Activated naive CD8-positive, alpha-beta T cell treated with anti-CD3 and anti-CD28 coated beads, Interleukin-2, amount 50 U/mL, for 16 hours (primary cell): ENCODE measurements at places on chromosomes 3 and 15.

DNA sequence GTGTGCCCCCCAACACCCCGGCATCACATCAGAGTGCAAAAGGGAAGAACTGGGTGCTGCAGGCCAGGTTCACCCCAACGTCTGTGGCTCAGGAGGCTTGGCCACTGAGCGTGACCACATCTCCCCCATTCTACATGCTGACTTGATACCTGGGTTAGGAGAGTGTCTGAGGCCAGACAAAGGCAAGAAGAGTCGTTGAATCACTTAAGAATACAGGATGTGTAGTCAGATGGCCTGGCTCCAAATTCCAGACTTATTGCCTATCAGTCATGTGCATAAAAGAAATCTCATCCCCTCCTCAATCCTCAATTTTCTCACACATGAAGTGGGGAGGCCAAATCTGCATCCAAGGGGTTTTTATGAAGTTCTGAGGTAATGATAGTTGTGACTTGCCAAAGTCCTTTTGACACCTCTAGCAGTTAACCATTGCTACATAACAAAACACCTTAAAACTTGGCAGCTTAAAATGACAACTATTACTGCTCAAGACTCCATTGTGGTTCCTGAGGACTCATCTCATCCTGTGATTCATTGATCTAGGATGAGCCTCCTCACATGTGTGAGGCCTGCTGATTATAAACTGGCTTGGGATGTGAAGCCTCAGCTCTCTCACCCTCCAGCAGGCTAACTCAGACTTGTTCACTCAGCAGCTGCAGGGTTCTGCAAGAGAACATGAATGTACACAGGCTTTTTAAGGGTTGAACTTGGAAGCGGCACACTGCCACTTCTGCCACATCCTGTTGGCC lies 138.8 kb upstream of the TLE3 start:
- no peak for DNase-seq

DNA sequence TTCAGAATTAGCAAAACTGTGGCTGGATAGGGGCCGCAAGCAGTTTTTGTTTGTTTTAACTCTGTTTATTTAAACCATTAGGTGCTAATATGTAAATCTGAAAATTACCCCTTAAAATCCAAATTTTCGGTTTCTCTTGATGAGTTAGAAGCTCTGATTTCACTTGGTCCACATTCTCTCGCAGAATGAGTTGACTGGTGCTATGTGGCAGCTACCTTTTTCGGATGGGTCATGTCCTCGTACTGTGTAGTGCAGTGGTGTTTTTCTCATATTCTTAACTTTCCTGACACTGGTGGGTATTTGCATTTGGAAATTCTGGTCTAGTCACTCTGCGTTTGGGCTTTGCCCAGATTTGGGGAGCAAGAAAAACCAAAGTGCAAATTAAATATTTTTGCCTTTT lies 87.1 kb downstream of the DIPK2A start:
- DNase-seq: no peak

GRCh38 chr3:62372621-62373041 lies 719 bp downstream of the FEZF2 start:
- no peak for DNase-seq

GRCh38 chr3:49930168-49930690 lies 618 bp upstream of the MON1A start:
- no peak for DNase-seq
